ENCODE measurements at places on chromosomes 2 and 18. TPM values are rescaled to one million over a fixed set of nuclear protein-coding genes. Genes with fewer than 3 reads are reported as not detected.

DNA sequence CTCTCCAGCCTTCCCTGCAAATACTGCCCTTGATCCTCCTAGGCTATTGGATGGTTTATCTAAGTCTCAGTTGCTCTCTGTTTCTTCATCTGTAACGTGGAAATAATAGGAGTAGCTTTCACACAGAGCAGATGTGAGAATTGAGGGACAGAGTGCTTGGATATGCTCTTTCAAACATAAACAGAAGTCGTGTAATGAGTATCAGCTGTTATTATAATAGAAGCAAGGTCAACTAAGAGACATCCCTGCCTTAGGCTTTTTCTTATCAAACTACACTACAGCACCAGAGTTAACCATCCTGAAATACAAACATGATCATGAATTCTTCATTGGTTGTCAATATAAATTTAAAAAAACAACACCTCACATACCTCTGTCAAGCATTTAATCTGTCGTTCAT lies 138.2 kb downstream of the DOK6 start:
- DNase-seq, result no peak
- no peaks in the 10 kb centered on the region for H3K27me3 ChIP-seq
- H3K36me3 ChIP-seq, result 0 out of 2 replicates have a peak, but pooled peaks cover 2% of the 10 kb centered on the region
- H3K4me3 ChIP-seq, result no peak overlapping the region
- H3K4me1 ChIP-seq, result peaks cover 12% of the 10 kb centered on the region
- peak overlapping the region; percentile 46 for H3K27ac ChIP-seq

DNA sequence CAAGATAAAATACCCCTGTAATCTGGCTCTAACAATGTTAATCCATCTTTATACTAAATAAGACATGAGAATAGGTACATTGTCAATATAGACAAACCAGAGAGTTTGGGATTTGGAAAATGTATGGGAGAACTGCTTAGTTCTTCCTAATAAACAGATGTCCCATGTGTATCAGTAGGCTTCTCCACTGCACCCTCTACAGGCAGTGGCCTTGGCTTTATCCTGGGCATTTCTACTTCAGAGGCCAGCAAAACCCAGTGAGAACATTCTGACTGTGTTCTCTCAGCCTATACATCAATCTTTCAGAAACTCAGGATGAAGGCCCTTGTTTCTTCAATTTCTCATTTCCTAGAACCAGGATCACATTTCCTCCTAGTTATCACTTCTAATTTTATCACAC lies 1167.5 kb upstream of the ACVR2A start:
- peak; percentile 20 for DNase-seq
- H3K36me3 ChIP-seq, result no peaks in the 10 kb centered on the region
- H3K27me3 ChIP-seq, result no peaks in the 10 kb centered on the region

DNA sequence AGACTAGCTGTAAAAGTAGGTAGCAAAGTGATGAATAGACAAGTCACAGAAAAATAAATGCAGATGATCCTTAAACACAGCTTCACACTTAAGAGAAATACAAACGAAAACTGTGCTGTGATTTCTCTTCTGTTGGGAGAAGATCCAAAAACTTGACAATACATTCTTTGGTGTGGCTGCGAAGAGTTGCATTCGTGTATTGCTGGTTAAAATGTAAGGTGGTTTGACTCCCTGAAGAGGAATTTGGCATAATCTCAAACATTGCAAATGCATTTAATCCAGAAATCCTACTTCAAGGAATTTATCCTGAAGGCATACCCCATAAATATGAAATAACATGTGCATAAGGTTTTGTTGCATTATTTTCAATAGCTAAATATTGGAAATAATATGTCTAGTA lies 7.1 kb downstream of the CCNYL1 start:
- peaks cover 10% of the 10 kb centered on the region for H3K4me1 ChIP-seq
- H3K4me3 ChIP-seq, result no peak overlapping the region

DNA sequence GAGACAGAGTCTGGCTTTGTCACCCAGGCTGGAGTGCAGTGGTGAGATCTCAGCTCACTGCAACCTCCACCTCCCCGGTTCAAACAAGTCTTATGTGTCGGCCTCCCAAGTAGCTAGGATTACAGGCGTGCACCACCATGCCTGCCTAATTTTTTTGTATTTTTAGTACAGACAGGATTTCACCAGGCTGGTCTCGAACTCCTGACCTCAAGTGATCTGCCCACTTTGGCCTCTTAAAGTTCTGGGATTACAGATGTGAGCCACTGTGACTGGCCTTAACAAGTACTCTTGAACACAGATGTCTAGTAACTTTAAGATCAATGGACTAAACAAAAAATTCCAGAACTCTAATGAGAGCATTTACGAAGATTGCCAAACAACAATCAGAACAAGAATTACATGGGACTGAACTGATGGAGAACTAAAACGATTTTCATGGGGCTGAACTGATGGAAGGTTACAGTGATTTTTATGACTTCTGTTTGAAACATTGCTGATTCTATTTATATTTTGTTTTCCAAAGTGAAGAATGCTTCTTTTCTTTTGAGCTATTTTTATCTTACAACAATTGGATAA lies 46.5 kb upstream of the ST3GAL5 start:
- no peak for DNase-seq
- H3K36me3 ChIP-seq, result no peaks in the 10 kb centered on the region
- peaks cover 12% of the 10 kb centered on the region for H3K4me1 ChIP-seq
- no peak overlapping the region for H3K4me3 ChIP-seq

DNA sequence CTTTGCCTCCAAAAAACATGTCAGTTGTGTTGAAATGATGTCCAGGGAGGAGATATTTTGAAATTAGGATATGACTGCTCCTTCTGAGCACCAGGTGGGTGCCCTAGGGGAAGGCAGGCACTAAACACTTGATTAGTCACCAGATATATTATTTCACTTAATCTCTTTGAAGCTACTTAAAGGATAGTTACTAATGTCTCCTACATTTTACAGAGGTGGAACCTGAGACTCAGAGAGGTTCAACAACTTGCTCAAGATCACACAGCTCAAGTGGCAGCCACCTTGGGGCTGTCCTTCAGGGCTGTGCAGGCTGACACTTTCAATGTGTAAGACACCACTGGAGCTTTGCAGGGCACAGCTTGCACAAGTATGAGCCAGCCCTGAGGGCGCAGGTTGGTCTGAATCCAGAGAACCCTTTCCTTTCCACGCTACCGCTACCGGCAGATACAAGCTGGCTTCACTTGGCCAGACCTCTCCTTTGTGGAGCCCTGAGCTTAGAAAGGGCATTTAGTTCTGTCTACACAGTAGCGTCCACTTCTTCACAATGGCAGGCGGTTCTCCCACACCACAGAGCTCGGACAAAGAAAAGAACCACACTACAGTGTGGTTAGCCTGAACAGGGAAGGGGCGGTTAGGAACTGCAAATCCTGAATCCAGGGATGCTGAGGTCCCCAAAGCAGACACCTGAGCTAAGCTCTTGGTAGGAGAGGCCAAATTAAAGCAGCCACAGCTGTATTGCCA lies 16.4 kb downstream of the ALPK2 start:
- H3K4me1 ChIP-seq, result peaks cover 50% of the 10 kb centered on the region
- no peak overlapping the region for H3K4me3 ChIP-seq
- no peak for DNase-seq
- no peak overlapping the region for H3K27ac ChIP-seq
- peaks cover 3% of the 10 kb centered on the region for H3K27me3 ChIP-seq
- H3K36me3 ChIP-seq, result no peaks in the 10 kb centered on the region

GRCh38 chr2:204510709-204511420 lies 34.4 kb upstream of the PARD3B start:
- no peak overlapping the region for H3K4me3 ChIP-seq
- no peaks in the 10 kb centered on the region for H3K4me1 ChIP-seq
- H3K27me3 ChIP-seq, result no peaks in the 10 kb centered on the region
- DNase-seq, result no peak
- H3K36me3 ChIP-seq, result no peaks in the 10 kb centered on the region
- H3K27ac ChIP-seq, result no peak overlapping the region

Gene CRYGD
- 6.3 TPM for total RNA-seq

Gene SCN9A
- total RNA-seq, result 8.2 TPM

Data from WTC11 (cell line).